HS-27A (cell line): ENCODE measurements at places on chromosomes 7 and 10.

DNA sequence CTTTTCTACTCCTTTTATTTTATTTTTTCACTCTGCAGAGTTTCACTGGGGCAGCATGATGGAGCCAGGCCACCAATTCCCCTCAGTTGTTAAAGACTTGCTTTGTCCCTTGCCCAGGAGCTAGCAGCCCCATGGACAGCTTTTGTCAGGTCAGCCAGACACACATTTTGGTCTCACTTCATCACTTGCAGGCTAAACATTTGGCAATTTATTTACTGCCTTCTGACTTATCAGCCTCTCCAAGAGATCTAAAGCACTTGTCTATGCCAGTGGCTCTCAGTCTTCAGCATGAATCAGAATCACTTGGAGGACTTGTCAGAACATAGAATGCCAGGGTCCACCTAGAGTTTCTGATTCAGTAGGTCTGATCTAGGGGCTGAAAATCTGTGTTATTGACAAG, 66.4 kb upstream of the GDF10 start:
- DNase-seq, result no peak

DNA sequence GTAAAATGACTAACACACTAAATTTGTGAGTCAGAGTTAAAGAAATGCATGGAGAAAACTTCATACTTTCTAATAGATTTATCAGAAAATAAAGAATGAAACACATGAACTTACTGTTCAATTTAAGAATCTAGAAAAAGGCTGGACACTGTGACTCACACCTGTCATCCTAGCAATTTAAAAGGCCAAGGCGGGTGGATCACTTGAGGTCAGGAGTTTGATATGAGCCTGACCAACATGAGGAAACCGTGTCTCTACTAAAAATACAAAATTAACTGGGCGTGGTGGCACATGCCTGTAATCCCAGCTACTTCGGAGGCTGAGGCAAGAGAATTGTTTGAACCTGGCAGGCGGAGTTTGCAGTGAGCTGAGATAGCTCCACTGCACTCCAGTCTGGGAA, 1106.2 kb upstream of the LRRN3 start:
- no peak for DNase-seq

- no peak for DNase-seq
These were observed 142.1 kb downstream of the SLC25A13 start for GRCh38 chr7:96179837-96180236.

- no peak for DNase-seq
These were observed 107.4 kb downstream of the PARD3 start for GRCh38 chr10:34707656-34708055.
